Stromal cell of bone marrow (primary cell): ENCODE measurements at places on chromosomes 6 and 20.

- no peak for DNase-seq
These were observed 66.9 kb downstream of the MACROD2 start for GRCh38 chr20:14062171-14062570.

GRCh38 chr6:136309729-136310311, 20.2 kb upstream of the BCLAF1 start:
- DNase-seq, result no peak

GRCh38 chr6:159044899-159045727, at the start of gene TAGAP:
TAGAP (minus strand) TSS chr6:159044991; CDS start chr6:159044146, 845 bp downstream.
- DNase-seq, result no peak

DNA sequence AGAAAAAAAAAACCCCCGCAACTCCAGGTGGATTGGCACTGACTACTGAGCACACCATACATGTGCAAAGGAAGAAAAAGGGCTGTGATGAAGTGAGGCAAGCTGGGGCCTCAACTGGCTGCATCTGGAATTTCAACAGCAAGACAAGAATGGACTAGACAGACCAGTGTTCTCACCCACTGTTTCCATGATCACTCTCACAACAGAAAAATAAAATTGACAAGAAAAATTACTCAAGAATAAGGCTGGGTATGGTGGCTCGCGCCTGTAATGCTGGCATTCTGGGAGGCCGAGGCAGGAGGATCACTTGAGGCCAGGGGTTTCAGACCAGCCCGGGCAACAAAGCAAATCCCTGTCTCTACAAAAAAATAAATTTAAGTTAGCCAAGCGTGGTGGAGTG, 18.8 kb downstream of the ZNF217 start:
- DNase-seq, result no peak

DNA sequence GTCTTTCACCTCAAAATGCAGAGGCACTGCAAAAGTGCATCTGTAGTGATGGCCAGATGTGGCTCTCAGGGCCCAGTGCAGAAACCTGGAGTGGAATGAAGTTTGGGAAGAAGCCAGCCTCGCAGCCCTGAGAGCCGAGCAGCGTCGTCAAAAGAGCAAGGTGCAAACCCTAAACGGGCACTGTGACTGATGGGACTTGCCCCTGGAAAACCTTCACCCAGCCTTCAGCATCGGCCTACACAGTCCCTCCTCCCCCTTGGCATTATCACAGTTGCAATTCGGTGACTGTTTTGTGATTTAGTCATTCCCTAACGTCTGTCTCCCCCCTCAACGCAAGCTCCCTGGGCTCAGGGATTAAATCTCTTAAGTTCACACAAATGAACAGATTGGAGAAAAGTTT, 38.6 kb downstream of the TAF4 start:
- DNase-seq, result no peak

DNA sequence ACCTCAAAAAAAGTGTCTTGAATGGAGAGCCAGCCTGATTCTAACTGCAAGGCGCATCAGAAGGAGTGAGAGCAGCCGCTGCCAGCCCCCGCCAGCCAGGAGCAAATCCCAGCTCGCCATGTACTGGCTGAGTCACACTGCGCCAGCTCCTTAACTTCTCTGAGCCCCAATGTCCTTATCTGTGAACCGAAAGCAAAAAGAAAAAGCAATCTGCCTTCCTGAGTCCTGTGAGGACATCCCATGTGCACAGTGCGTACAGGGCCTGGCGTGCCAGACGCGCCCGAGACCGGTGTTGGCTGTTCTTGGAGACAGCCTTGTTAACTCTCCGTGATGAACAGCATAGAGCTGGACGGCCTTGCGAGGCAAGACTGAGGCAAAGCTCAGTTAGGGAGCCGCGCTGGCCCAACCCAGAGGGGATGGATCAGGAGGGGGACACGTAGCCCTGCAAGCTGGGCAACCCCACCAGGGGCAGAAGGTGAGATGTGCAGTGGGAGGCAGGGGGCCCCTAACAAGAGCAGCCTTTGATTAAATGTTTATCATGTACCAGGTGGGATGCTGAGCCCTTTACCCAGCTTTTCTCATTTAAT, 122.7 kb downstream of the AGPAT4 start:
- DNase-seq, result no peak

DNA sequence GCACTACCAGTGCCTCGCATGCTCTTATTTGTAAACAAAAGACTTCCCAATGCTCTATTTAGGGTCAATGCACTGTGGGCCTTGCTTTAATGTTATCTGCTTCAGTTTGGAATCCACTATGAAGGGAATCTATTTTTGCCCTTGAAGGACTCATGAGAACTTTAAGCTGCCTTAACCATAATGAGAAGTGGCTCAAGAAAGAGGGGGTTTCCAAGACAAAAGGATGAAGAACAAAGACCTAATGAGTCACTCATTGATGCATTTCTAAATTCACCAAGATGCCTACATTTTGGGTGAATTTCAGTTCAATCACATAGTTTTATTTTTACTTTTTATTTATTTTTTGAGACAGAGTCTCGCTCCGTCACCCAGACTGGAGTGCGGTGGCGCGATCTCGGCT, 228.2 kb downstream of the LY86 start:
- no peak for DNase-seq

- no peak for DNase-seq
These were observed 3.8 kb downstream of the DIDO1 start for GRCh38 chr20:62922451-62922921.

DNA sequence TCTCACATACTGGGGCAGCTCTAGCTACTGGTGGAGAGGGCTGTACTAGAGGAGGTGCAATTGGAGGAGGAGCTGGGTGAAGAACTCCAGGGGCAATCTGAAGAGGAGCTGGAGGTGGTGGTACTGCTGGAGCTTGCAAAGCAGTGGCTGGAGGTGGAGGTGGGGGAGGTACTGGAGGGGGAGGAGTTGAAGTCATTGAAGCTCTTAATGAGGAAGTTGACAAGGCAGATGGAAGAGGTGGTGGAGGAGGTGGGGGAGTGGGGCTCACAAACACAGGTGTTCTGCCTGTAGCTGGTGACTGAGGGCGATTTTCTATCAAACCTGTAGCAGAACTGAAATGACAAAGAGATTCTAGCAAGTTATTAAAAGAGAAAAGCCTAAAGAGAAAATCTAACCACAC, 77.6 kb downstream of the WASF1 start:
- no peak for DNase-seq

DNA sequence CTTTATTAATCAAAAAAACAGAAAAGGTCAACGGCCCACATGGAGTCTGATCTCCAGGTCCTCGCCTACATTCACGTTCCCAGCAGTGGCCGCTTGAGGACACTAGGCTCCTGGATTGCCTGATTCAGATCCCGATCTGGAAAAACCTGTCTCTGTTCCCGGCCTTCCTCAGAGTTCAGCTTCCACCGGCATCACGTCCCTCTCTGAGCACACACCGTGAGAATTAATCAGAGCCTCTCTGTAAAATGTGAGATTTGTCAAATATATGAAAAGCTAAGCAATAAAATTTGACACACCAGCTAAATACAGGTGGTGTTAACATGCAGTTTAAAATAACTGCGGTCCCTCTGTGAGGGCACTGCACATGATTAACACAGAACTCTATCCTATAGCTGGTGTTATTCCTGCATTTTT, 122.8 kb upstream of the COL21A1 start:
- no peak for DNase-seq
